ENCODE measurements at places on chromosomes 3 and 15.

GRCh38 chr3:116264546-116265319 lies 180.6 kb downstream of the LSAMP start:
- peak; percentile 91 for DNase-seq

GRCh38 chr15:100914876-100915275 lies 4.3 kb upstream of the LRRK1 start:
- no peak for DNase-seq

- no peak for DNase-seq
Observed at GRCh38 chr3:132351222-132351806, 34.1 kb downstream of the ACP3 start.

GRCh38 chr15:63308947-63309346 lies 31.5 kb downstream of the APH1B start:
- DNase-seq = no peak

- DNase-seq = no peak
Observed at GRCh38 chr3:193970773-193971206, 165.2 kb upstream of the HES1 start.

- no peak for DNase-seq
Observed at GRCh38 chr3:117479095-117479494, 769.5 kb downstream of the TUSC7 start.

GRCh38 chr3:71339049-71339448 lies 244.5 kb downstream of the FOXP1 start:
- no peak for DNase-seq

DNA sequence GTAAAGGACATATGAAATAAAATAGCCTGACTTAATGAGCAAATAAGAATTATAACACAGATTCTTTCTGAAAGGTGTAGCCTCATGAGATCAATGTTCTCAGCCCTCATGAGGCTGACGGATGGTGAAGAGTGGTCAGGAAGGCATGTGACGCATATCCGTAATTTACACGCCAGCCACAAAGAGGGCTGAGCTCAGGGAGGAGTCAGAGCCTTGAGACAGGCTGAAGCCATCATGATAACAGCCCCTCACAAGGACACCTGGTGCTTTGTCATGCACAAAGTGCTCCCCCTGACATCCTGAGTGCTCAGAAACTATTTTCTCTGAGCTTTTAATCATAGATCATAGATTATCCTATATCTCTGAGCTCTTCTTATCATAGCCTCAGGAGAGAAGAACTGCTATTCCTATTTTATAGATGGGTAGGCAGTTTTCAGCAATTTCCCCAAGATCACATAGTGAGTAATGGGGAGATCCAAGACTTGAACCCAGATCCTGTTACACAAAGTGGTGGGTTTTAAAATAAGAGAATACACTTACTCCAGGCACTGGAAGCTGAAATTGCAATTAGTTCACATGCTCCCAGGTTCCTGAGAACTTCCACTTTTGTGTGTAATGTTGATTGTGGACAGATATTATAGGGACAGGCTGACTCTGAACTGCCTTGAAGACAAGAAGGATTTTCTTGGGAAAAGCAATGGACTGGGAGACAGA lies 267.1 kb downstream of the RPLP1 start:
- DNase-seq = no peak

GRCh38 chr3:34260271-34261000 lies 462.0 kb downstream of the PDCD6IP start:
- peak; percentile 4 for DNase-seq

DNA sequence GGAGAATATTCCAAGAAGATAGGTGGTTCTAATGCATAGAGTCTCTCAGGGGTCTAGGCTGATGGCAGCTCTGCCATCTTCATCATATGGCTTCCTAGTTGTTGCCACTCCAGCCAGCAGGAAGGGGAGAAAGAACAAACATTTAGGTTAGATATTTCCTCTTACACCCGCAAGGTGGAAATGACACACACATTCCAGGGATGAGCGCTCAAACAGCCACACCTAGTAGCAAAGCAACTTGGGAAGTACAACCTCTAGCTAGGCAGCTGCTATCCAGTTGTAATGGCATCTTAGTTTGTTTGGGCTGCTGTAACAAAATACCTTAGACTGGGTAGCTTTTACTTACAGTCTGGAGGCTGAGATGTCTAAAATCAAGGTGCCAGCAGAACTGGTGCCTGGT lies 51.9 kb upstream of the ADAMTSL3 start:
- no peak for DNase-seq

DNA sequence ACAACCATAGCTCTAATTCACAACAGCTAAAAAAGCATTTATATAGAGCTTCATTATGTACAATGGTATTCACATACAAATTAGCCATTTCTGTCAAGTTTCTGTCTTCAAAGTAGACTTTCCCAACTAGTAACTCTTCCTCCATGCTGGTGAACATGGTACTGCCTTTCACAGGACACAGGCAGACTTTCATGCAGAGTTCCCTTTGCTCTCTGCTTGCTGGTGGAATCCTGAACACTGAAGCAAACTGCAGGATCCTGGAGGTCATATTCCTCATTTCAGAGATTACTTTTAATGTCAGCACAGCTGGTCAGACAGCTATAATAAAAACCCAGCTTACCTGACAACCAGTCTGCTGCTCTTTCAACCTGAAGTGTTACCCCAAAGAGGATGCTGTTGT lies 53.6 kb downstream of the TASOR start:
- no peak for DNase-seq

DNA sequence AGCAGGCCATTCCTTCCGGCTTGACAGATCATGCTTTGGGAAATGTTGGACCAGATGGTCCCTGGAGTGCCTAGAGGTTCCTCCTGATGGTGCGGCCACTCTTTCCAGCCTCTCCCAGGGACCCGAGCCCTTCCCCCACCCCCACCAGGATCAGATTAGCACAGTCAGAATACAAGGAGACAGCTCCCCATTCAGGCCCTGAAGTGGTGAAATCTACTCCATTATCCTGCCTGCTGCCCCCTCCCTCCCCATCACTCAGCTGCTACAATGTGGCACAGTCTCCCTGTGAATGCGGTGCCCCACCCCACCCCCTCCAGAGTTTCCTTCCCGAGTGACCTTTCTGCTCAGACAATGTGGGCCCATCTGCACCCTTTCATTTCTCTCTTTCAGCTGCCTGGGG lies 29.4 kb downstream of the RNU5B-1 start:
- DNase-seq = no peak

DNA sequence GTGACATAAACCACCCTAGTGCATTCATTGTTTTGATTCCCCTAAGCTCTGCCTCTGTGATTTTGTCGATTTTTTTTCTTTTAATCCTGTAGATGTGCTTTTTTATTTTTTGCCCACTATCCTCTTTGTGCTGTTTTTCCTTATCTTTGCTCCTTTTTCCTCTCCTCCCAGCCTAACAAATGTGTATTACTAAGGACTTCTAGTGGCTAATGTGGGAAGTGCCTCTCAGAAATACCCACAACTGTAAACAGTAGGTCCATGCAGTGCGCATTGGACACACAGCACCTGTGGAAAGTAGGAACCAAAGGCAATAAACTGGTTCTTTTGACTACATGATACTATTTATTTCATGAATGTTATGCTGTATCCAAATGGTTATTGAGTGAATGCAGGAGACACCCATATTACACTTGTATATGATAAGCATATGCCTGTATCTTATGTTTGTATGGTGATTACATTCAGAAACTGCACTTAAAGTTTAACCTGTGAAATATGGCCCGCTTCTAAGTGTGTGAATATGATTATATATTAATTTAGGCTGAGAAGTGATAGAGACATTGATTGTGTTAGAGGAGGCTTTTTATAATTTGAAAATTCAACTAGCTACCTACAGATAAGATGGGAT lies 147.8 kb downstream of the PLCL2 start:
- peak; percentile 34 for DNase-seq

DNA sequence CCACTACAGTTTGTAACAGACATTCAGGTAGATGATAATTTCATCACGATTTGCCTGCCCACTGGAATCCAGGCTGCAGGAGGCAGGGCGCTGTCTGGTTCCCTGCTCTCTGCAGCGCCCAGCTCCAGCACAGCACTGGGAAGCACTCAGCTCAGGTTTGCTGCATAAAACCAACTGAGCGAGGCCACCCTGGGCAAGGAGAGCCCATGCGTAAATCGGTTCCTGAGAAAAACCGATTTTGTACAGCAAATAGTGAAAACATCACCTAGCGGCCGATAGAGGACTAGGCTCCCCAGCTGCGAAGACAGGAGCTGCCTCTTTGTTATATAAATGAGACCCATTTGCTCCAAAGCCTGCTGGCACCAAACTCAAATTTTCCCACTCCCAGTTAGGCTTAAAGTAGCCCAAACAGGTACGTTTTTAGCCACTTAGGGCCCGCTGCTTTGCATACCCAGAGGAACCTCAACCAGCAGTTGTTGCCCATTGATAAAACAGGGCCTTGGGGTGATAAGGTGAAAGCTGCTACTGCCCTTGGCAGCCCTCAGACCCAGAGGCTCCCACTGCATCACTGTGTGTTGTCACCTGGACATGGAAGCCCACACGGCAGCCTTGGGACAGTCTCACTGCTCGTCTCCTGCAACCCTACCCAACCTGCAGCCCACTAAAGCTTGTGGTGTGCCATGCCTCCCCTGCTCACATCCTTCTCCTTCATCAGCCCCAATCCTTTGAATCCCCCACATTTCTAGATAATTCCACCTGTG lies 47.5 kb downstream of the ALDH1L1 start:
- no peak for DNase-seq

DNA sequence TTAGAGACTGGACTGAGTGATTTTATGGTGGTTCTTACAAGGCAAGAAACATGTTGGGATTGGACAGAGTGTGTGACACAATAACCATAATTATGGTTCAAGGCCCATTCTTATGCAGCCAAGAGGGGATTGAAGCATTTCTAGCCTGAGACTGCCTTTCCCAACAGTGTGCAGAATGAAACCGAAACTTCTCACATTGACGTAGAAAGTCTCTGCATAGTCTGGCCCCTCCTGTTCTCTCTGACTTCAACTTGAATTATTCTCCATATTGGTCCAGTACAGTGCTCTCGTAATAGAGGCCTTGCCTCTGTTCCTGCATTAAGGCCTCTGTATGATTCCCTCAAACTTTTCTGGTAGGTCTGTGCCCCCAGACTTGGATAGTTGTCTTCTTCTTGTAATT lies 138.3 kb downstream of the DIPK2A start:
- no peak for DNase-seq

DNA sequence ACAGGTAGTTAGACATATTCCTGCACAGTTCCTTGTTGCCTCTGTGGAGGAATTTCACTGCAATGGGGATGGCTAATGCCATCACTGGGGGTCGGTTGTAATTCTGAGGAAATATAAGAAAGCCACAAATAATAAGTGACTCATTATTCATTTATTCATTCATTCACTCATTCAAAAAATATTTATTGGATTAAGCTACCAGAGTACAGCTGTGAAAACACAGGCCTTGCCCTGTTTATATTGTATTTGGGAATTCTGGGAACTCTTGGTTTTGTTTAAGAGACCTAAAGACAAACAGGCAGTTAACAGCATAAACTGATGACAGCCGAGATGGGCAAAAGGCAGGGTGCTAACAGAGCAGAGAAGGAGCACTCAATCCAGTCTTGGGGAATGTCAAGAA lies 23.6 kb downstream of the PTX3 start:
- no peak for DNase-seq

GRCh38 chr15:41886741-41887140 lies 7.1 kb downstream of the SPTBN5 start:
- no peak for DNase-seq

- DNase-seq = no peak
Observed at GRCh38 chr3:156246961-156247725, 126.8 kb downstream of the KCNAB1 start.

DNA sequence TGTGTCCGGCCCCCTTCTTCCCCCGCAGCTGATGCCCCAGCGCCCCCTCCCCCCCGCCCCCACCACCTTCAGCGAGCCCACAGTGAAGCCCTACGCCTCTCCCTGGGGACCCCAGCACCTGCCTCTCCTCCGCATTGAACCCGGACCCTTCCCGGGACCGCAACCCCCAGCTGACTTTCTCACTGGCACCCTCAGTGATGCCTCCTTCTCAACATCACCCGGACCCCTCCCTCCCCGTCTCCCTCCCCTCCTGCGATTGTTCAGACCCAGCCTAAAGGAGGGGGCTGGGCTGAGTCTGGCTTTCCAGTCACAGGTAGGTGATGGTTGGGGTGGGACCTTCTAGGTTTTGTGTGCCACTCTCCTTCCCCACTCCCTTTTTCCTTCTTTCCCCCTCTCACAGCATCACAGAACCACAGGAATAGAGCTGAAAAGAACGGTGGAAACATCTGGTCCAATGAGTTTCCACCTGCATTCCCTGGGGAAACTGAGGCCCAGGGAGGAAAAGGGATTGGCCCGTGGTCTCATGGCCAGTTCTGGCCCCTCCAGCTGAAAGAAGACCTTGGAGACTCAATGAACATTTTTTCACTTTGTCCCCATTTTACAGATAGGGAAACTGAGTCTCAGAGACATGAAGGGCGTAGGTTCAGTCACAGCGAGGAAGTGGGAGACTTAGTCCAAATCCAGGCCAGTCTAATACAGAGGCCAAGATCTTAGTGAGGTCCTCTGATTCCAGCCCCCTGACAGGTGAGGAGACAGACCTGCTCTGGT lies 828 bp downstream of the CAND2 start:
- DNase-seq = no peak

DNA sequence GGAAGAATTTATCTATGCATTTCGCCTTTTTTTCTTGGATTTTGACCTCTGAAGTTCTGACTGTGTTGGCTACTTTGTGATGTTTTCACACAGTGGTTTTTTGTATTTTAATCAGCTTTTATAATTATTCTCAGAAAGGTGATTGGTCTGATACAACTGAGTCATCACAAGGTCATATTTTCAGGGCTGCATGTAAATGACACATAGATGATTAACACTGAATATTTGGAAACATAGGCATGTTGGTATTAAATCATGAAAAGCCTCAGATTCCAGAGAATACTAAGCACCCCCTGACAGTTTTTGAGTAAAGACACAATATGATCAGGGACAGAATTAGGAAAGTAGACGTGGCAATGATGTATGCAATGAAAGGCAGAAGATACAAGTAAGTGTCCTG lies 175.5 kb upstream of the SLCO3A1 start:
- no peak for DNase-seq

All from NCI-H446 (cell line).